ENCODE measurements at places on chromosomes 3 and 15.

- no peak for DNase-seq
Observed at GRCh38 chr3:76324101-76324500, 538.8 kb upstream of the ZNF717 start.

DNA sequence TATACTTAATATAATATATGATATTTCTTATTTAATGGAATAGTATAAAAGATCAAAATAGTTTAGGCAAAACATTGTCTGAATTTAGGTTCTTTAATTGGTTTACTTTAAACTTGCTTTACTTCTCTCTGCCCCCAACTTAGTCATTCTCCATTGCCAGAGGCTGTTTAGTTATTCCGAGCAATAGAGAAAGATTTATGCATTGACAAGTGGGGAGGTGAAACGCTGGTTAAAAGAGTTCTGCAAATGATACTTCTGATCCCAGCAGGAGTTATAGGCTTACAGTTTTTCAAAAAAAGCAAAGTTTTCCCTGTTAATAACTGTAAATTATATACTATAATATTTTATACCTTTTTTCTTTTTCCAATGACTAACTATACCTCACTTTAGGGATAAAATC, 145.4 kb downstream of the EPHA3 start:
- DNase-seq, result no peak

GRCh38 chr3:66224220-66224619, 3.4 kb downstream of the SLC25A26 start:
- no peak for DNase-seq

DNA sequence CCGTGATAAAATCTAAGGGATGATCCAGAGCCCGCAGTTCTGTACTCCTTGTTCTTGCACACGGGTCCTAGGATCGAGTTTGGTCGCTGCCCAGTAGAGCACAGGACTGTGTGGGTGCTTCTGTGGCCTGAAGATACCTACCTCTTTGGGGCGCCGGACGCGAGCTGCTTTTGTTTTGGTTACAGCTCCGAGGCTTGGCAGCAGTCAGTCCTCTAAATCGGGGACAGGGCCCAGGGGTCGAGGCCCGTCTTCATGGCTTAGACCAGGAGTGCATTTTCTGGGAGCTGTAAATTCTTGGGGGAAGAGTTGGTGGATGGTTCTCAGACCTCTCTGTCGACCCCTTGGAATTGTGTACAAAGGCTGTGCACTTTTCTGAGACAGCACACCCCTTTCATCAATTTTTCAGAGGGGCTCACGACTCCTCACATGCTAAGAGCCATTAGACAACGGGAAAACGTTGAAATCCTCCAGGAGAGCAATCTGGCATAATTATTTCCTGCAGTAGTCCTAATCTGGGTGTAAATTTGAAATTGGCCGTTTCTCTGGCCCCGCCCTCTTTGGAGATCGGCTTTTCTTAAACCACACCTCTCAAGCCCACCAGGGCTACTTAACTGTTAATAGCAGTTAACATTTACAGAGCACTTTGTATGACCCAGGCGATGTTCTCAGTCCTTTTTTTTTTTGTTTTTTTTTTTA, 928 bp downstream of the CEP97 start:
- peak; percentile 22 for DNase-seq

DNA sequence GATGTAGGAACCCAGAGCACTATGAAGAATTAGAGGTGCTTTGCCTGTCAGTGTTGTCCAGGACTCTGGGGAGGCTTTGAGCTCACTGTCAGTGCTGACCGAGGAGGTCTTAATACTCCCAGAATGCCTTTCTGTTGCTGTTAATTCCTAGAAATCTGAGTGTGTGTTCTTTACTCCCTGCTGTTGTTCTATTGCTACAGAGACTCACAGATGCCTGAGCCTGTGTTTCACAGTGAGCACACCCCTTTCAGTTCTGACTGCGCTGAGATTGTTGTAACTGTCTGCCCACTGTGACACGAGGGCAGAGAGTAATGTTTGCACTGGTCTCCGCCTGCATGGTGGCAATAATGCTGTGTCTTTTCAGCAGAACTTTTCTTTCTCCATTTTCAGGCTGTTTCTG, 162.9 kb downstream of the RYR3 start:
- DNase-seq, result no peak

- no peak for DNase-seq
Observed at GRCh38 chr3:156602424-156602823, 47.5 kb upstream of the SSR3 start.

GRCh38 chr3:138849222-138849940, 14.7 kb upstream of the PIK3CB start:
- DNase-seq, result no peak

Measured in heart right ventricle (tissue), 16 donors.